Substantia nigra (tissue), 51 donors: ENCODE measurements at places on chromosomes 11 and 22.

DNA sequence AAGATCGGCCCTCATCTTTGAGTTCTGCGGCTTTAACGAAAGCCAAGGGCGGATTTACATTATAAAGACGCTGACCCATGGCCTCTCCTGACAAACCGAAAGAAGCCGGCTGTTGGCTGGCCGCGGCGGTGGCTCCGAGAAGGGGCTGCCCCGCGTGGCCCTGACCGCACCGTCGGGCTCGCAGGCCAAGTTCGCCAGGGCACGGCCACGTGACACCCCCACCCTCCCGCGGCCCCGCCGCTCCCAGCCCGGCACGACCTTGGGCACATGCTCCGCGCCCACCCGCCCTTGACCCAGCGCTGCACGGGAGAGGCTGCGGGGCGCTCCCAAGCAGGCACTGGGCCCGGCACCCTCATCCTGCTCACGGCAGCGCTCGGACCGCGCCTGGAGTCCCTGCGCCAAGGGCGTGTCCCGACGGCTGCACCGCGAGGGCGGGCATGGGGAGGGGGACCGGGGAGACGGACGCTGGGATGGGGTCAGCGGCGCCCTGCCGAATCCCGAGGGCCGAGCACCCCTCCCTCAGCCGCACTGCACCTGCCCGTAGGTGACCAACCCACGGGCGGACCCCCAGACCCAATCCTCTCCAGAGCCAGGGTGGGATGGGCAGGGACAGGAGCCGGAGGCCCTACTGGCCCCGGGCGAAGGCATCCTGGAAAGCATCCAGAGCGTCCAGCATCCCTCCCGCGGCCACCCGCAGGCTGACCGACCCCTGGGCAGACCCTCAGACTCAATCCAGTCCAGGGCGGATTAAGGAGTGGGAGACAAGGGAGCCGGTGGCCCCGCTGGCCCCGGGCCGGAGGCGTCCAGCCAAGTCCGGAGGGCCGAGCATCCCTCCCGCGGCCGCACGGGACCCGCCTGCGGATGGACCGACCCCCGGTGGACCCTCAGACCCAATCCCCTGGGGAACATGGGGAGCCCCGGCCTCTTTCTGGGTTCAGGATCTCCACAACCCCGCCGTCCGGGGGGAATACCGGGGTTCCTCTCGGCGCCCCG is 759 bp downstream of the CPT1A start:
- no peak for DNase-seq

GRCh38 chr22:40332319-40332781 is 13.9 kb upstream of the ADSL start:
- DNase-seq = no peak

- DNase-seq = no peak
These were observed 14.9 kb downstream of the EIF4ENIF1 start for GRCh38 chr22:31474743-31475142.

DNA sequence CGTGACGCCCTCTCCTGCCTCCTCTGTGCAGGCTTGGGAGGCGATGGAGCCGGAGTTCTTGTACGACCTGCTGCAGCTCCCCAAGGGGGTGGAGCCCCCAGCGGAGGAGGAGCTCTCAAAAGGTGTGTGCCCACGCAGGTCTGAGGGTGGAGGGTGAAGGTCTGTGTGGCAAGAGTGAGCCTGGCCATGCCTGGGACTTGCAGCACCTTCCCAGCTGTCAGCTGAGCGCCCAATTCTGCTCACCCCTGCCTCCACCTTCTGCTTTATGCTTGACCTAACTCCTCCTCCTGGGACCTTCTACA is 2.5 kb downstream of the PARVG start:
- no peak for DNase-seq

DNA sequence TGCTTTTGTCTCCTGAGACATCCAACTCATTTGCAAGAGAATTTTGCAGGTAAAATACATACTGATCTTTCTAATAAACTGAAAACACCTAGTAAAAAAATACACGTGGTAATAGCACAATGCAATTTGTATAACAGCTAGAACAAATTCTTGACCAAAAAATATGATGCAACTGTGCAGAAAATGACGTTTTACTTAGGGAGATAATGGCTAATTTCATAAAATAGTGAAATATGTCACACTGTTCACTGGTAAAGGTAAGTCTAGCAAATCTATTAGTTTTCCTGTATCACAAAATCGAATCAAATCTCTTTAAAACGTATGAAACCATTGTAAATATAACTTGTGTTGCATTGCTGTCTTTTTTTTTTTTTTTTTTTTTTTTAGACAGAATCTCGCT is 130.0 kb downstream of the VPREB1 start:
- DNase-seq = no peak

GRCh38 chr11:69215784-69216415 is 60.2 kb downstream of the SMIM38 start:
- no peak for DNase-seq

DNA sequence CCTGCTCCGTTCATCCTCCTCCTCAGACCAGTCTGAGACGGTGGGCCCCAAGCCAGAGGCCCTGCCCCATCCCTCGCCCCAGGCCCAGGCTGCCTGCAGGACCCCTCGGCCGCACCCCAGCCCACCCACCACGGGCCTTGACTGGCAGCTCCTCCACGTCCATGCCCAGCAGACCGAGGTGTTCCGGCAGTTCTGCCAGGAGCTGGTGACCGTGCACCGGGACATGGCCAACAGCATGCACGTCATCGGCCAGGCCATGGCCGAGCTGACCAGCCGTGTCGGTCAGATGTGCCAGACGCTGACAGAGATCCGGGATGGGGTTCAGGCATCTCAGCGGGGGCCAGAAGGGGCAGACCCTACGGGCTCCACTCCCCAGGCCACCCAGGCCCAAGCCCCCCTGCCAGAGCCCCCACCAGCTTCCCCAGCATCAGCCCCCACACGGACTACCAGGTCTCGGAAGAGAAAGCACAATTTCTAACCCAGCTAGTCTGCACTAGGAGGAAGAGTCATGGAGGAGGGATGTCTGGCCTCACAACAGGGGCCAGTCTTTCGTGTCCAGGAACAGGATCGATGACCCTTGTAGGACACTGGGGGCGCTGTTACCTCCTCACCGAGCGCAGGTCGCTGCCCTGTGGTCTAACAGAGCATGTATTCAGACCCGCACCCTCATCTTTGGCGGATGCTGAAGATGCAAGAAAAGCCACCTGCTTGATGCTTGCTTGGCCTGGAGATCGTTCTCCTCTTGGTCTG is 66.3 kb downstream of the PRDM11 start:
- no peak for DNase-seq

DNA sequence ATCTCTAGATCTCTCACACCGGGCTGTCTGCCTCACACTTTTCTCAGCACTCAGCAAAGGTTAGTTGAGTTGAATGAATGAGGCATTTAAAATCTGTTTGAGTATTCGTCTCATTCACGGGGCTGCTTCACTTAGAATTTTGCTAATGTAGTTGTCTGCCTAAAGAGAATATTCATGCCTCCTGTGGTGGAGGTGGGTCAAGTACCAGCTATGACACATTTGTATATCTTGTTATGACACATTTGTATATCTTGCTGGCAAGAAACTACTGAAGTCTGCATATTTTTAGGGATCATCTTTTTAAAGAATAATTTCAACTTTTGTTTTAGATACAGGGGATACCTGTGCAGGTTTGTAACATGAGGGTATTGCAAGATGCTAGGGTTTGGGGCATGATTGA is 43.1 kb downstream of the LDLRAD3 start:
- DNase-seq = no peak

GRCh38 chr22:40077646-40078016 is 82.9 kb downstream of the FAM83F start:
- no peak for DNase-seq

GRCh38 chr11:121892863-121893262 is 223.2 kb downstream of the BLID start:
- no peak for DNase-seq

DNA sequence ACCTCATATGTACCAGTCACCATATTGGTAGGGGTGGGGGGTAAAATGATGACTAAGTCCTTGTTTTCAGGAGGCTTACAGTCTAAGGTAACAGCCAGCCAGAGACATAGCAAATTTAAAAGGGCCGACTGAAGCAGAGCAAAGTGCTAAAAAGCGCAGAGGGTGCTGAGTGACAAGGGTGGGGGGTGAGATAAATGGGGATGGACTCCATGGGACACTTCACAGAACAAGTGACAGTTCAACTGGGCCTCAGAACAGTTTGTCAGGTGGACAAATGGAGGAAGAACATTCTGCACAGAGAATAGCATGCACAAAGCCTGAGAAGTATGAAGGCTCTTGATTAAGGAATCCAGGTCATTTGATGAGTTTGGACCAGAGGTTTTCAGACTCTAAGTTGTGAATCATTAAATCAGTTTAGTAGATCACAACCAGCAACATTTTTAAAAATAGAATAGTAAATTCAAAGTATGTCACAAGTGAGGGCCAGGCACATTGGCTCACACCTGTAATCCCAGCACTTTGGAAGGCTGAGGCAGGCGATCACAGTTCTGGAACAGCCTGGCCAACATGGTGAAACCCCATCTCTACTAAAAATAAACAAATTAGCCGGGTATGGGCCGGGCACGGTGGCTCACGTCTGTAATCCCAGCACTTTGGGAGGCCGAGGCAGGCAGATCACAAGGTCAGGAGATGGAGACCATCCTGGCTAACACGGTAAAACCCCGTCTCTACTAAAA is 14.0 kb downstream of the BBS1 start:
- DNase-seq = no peak

DNA sequence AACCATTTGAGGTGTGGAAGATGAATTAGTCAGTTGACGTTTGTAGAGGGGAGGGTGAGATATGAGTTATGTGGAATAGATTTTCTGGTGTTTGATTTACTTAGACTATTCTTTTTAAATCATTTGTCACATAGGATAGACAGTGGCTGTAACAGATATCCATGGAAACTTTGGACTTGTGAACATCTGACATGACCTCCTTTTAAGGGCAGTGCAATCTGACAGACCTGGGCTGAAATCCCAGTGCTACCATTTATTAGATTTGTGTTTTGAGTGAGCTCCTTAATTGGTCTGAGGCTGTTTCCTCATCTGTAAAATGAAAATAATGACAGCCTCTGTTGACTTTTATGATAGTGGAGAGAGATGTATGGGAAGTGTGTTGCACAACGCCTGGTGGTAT is 159.9 kb downstream of the TEAD1 start:
- DNase-seq = no peak

DNA sequence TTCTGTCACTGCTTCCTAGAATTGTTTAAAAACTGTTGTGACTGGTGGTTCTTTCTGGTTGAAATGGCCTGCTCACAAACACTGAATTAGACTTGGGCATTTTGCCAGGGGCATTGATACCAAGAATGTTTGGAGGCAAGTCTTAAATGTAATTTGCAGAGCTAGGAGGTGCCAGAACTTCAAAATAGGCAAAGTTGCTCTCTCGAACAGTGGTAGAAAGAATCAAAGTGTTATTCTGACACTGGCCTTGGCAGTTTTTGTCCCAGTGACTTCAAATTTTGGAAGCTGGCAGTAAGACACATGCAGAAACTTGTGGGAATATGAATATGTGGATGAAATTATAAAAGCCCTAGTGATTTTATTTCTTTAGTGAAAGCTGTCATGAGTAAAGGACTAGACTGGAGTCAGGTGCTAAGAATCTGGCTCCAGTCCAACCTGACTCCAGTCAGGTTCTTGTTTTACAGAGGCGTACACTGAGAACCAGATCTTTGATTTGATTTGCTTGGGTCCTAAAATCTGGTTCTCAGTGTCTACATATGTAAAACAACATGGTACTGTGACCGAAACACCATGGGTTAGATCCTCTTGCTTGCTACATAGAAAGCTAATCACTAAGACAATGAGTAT is 20.9 kb downstream of the SVIP start:
- DNase-seq = no peak

GRCh38 chr11:1152316-1153104 is 5.2 kb upstream of the MUC5AC start:
- DNase-seq = no peak

DNA sequence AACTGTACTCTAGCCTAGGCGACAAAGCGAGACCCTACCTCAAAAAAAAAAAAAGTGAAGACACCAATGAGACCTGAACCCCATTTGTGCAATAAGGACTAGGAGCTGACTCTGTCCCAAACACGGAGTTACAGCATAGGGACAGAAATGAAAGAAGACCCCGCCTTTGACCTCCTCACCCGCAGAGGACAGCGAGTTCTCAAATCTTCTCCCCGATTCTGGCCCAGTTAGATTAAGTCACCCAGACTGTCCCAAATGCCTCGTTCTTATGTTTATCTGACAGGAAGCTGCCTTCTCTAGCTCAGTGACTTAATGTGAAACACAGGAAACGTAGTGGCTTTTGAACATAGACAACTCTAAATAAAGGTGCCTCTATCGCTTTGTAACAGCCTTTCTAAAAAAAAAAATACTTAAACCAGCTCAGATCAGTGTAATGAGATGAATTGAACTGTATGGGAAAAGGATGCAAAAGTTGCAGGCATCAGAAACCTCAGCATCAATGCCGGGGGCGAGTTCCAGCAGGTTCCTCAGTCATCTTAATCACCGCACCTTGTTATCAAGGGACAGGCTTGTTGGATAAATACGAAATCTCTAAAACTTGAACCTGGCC is 10.6 kb downstream of the MYH9 start:
- DNase-seq = no peak

DNA sequence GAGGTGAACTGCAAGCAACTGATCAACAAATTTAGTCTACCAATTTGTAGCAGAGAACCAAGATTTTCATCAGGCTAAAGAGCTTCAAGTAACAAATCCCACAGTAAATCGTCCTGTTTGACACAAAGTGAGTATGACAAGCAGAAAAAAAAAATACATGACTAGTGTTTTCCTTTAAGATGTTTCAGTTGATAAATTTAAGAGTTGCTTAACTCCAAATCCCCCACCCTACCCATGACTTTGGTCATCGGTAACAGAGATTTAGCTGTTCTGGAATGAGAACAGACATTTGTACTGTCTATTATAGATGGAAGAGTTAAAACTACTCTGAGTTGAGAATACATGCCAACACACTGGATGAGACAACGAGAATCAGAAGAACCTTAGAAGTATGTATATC is 165.0 kb upstream of the MTMR2 start:
- DNase-seq = no peak

GRCh38 chr11:71563406-71563805 is 2.0 kb upstream of the KRTAP5-10 start:
- DNase-seq = no peak

DNA sequence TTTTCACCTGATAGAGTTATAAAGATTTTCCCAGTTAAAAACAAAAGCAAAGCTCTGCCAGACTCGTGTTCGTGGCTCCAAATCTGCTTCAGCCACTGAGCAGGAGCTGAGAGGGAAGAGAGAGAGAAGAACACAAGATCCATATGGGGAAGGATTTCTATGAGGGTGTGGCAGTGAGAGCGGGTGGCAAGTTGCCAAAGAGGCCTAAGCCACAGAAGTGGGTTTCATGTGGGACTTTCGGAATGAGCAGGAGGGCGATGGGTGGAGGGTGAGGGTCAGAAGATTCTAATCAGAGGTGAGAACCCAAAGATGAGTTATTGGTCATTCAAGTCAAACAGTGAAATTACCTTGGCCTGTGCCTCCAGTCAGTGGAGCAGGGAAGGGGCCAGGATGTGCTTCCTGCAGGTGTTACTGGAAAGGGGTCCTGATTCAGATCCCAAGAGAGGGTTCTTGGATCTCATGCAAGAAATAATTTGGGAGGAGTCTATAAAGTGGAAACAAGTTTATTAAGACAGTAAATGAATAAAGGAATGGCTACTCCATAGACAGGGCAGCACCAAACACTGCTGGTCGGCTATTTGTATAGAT is 40.5 kb upstream of the TOP3B start:
- DNase-seq = no peak
